ENCODE measurements at places on chromosomes 16 and 17.
A peak's percentile ranks its signal among the peaks of the same experiment; 100 is the strongest.

- DNase-seq, result no peak
Observed at GRCh38 chr17:81304196-81305015, 9.3 kb upstream of the SLC38A10 start.

GRCh38 chr16:49932946-49933345, 77.0 kb upstream of the ZNF423 start:
- no peak for DNase-seq

GRCh38 chr17:38591759-38592241, 14.0 kb downstream of the SRCIN1 start:
- no peak for DNase-seq

- no peak for DNase-seq
Observed at GRCh38 chr17:33435721-33436301, 142.7 kb upstream of the ASIC2 start.

GRCh38 chr17:20944014-20944865, 98.6 kb downstream of the USP22 start:
- peak; percentile 24 for DNase-seq

DNA sequence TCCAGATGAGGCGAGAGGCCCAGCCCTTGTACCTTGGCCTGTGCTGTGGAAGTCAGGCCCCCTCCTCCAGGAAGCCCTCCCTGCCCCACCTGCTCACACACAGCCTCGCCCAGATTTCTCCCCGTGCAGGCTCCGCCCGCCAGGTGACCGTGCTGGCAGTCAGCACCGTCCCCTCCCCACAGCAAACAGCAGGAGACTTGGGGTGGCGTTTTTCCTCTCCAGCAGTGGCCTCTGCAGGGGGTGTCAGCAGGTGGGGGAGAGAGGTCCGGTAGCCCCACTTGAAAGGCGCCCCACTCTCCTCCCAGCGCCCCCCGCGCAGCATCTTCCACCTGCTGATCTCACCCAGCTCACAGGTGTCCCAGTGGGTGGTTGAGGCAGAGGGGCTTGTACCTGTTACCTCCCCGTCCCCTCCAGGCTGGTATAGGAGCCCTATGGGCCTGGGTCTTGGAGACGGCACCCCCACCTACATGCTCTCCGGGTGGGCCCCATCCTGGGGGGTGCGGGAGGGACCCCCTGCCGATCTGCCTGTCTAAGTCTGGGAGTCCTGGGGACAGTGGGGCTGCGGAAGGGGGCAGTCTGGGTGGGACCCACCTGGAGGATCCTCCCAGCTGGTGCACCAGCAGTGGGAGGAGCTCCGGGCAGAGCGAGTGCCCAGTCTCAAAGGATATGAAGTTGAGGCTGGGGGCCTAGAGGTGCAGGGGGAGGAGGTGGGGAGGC, 4.2 kb upstream of the C1QTNF8 start:
- DNase-seq, result no peak

- DNase-seq, result no peak
Observed at GRCh38 chr16:2511996-2512734, 1.6 kb upstream of the ATP6V0C start.

GRCh38 chr16:17076092-17076754, 394.5 kb downstream of the XYLT1 start:
- no peak for DNase-seq

DNA sequence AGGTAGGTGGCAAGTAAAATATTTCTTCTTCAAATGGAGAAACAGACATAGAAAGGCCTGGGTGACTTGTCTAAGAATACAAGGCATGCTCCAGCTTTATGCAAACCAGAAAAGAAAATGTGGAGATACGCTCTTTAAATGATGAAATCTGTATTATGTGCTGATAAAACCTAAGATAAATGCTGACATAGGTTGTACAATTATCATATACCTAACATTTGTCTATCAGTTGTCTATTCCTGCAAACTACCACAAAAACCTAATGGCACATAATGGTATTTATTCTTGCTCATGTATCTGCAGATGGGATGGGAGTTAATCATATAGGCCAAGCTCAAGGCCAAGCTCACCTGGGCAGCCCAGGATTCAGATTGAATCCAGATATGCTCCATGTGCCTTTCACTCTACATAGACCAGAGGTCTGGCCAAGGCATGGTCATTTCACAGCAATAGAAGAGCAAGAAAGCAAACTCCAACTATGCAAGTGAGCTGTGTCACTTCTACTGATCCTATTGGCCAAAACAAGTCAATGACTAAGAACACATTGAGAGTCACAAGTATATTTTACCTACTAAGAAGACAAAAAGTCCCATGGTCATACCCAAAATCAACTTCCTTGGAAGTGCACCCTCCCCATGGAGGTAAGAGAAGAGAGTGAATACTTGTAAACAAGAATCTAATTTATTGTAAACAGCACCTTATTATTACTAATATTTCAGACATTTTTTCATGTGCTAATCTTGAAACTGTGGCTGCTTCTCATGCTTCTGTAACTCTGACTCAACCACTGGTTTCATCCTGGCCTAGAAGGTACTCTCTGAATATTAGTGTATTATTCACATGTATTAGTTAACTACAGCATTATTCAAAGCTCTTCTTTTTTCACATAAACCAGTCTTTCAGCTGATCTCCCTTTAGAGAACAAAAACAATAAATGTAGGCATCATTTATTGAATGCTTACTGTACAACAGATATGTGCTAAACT, 270.7 kb upstream of the SOX9 start:
- DNase-seq, result no peak

DNA sequence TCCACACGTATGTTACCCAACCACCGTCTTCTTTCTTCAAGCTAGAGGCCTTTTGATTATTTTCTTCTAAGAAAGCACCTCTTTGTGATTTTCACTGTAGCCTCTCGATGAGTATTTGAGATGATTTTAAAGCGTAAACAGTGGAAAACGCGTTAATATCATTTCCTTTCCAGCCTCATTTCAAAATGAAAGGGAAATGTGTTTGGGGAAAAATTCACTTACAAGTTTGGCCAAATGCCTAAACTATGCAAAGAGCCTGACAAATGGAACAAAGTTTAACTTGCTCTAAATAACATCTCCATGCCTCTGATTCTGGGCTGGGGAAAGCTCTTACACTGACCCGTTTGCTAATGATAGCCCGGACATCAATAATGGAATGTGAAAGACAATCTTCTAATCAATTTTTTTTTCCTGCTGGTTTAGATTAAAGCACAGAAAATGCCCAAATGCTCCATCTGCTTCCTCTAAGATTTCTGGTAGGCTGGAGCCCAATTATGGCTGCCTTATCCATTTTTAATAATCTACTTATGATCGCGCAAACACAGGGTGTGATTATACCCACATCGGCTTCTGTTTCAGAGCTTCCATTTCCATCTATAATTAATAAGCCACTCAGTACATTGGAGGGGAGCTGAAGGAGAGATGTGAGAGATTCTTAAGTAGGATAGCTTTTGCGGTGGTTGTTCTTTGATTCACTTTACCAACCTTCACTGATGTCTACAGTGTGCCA, 43.5 kb downstream of the HS3ST2 start:
- no peak for DNase-seq

DNA sequence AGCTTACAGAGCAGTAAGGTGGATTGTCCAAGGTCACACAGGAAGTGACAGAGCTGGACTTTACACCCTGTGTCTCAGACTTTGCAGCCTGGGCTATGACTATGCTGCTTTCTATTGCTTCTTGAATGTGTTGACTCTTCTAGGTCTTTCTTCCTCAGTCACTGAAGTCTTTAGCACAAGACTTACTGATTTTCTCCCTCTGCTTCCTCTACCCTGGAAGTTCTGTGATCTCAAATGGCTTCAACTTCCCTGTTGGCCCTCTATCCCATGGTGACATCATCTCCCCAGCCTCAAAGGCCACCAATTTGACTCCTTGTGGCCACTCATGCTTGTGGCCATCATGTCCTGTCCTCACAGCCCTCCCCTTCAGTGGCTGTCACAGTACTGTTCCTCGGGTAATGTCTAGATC, 181.3 kb downstream of the HS3ST3A1 start:
- DNase-seq, result no peak

DNA sequence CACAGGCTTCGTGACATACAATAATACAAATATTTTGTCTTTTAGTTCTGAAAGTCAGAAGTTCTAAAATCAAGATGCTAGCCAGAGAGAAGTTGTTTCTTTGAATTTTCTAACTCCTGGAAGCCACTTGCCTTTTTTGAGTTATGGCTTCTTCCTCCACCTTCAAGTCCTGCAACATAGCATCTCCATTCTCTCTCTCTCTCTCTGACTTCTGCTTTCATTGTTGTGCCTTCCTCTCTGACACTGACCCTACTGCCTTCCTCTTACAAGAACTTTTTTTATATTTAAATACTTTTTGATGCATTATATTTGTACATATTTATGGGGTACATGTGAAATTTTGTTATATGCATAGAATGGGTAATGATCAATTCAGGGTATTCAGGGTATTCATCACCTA, 205.9 kb downstream of the MAP2K6 start:
- no peak for DNase-seq

GRCh38 chr16:15916323-15916722, 27.9 kb upstream of the CEP20 start:
- DNase-seq, result no peak

- DNase-seq, result no peak
Observed at GRCh38 chr17:81217491-81217890, 5.3 kb downstream of the CEP131 start.

- DNase-seq, result no peak
Observed at GRCh38 chr16:23676924-23677480, 1.7 kb upstream of the PLK1 start.

- peak; percentile 6 for DNase-seq
Observed at GRCh38 chr17:4881761-4882555, 17.4 kb upstream of the C17orf107 start.

- no peak for DNase-seq
Observed at GRCh38 chr16:1961651-1962067, 2.3 kb downstream of the NDUFB10 start.

GRCh38 chr17:32142857-32143526, 690 bp downstream of the RHOT1 start:
- no peak for DNase-seq

GRCh38 chr16:49342336-49343265, 31.0 kb upstream of the C16orf78 start:
- DNase-seq, result no peak

GRCh38 chr17:14805348-14805747, 459.8 kb downstream of the PMP22 start:
- no peak for DNase-seq

DNA sequence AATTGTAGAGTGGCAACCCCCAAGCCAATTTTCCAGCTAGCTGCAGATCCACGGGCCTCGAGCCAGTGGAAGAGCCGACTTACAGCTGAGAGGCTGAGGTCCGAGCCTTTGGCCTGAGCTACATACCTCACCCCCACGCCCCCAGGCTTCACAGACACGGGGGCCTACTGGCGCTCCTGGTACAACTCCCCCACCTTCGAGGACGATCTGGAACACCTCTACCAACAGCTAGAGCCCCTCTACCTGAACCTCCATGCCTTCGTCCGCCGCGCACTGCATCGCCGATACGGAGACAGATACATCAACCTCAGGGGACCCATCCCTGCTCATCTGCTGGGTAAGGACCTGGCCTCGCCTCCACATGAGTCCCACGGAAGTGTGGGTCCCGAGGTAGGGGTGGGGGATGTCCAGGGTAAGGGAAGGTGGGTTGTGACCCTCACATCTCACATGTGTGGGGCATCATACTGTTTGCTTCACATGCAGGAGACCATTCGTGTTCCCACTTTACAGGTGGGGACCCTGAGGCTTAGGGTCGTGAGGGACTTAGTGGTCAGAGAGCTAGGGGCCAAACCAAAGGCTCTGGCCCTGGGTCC, 3.4 kb downstream of the ACE start:
- DNase-seq, result no peak

- no peak for DNase-seq
Observed at GRCh38 chr16:75494661-75495075, 573 bp downstream of the CHST6 start.

DNA sequence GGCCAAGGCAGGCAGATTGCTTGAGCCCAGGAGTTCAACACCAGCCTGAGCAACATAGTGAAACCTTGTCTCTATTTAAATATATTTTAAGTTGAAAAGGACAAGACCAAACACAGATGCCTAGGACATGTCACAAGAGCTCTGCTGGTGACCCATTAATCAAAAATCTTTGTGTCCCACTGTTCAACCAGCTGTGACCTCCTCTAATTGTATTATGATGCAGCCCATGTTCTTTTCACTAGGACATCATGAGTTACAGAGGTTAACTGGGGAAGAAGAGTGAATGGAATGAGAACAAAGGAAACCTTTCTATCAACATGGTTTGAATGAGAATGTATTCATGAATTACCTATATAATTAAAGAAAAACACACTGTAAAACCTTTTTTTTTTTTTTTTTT, 7.0 kb downstream of the EFTUD2 start:
- DNase-seq, result no peak

DNA sequence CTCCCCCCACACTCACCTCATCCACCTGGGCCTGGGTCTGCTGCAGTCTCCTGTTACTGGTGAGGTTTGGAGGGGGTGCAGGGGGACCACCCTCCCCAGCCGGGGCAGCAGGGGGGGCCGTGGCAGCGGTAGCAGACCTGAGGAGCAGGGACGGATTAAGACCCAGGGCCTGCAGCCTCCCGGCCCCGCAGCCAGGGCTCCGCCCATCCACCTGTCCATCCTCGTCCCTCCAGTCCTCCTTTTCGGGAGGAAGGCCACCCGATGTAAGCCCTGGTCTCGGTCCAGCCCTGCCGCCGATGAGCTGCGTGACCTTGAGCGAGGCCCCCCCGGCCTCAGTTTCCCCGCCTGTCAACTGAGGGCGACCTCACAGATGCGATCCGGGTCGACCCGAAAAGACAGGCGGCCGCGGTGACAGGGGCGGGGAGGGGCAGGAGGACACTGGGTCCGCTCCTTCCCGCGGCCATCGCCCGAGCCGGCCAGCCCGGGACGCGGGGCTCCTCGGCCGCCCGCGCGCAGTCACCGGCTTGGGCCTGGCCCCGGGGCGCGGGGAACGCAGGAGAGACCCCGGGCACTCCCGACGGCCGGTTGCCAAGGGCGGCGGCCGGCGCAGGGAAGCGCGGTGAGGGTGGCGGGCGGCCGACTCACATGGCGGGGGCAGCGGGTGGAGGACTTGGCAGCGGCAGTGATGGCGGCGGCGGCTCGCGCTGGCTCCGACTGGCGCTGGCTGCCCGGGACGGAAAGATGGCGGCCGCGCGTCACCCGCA, at the start of gene VAMP2:
Gene VAMP2, minus strand, starts transcription at position 716 of the 764 bp plus-strand sequence. Its CDS starts 69 bp downstream, at position 647.
- DNase-seq, result no peak

GRCh38 chr16:66832190-66832589, 1.4 kb upstream of the NAE1 start:
- no peak for DNase-seq

DNA sequence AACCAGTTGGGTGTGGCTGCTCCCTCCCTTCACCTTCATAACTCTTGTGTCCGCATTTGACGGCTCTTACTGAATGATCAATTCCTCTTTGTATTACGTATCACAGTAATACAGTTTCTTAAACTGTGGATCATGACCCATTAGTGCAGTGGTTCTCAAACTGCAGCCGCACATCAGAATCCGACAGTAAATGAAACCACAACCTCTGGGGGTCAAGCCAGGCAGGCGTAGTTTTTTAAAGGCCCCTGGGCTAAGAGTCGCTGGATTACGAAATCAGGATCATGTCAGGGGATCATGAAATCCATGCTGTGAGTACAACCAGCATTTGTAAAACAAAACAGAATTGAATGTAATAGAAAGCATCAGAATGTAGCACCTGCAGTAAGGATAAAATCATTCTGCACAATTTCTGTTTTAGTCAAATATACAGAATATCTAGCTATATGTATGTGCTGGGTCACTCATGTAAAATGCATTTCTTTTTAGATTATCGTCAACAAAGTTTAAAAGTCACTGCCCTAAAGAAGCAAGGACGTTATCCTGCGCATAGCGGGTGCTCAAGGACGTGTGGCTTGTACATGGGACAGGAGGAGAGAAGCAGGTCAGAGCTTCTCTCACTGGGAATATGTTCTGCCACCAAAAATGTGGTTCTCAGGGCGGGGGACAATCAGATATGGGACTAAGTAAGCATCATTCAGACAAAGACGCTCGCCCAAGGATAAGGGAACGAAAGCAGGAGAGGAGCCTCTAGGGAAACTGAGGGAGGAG, 113.1 kb downstream of the ZFHX3 start:
- no peak for DNase-seq

All from NCI-H2029 treated with DMSO at 0.1 percent for 48 hours (cell line).